ENCODE measurements at places on chromosomes 3 and 15.

DNA sequence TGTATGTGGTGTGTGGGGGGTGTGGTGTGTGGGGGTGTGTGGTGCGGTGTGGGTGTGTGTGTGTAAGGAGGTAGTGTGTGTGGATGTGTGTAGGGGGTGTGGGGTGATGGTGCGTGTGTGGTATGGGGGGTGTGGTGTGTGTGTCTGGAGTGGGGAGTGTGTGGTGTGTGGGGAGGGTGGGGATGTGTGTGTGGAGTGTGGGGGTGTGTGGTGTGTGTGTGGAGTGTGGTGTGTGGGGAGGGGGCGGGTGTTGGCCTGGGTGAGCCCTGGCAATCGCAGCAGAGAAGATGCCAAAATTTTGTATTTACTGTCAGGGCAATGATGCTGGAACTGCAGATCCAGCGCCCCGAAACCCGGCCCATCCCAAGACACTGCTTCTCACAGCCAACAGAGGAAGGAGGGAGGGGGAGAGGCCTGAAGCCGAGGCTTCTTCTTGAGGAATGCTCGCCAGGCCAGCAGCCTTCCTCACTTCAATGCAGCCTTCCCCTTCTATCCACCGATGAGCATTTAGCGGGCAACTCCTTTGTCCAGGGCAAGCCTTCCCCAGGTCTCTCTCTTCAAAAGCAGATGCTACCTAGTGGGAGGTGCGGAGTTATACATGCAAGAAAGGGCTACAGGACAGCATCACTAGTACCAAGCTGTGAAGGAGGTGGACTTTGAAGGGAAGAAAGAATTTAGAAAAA, 11.9 kb upstream of the SRP14 start:
- DNase-seq: no peak

DNA sequence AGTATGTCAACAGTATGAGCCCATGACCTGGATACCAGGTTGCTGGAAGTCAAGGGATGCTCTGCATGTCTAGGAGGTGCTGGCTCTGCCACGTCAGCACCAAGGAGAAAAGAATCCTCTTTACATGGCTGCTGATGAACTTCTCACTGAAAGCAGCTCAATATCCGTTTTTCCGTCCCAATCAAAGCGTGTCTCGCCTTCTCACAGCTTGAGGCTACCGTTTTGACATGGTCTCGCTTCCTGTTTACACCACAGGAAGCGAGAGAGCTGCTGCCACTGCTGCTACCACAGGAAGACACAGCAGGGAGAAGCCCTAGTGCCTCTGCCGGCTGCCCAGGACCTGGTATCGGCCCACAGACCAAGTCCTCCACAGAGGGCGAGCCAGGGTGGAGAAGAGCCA, 27.3 kb downstream of the STARD5 start:
- peak; percentile 80 for DNase-seq

DNA sequence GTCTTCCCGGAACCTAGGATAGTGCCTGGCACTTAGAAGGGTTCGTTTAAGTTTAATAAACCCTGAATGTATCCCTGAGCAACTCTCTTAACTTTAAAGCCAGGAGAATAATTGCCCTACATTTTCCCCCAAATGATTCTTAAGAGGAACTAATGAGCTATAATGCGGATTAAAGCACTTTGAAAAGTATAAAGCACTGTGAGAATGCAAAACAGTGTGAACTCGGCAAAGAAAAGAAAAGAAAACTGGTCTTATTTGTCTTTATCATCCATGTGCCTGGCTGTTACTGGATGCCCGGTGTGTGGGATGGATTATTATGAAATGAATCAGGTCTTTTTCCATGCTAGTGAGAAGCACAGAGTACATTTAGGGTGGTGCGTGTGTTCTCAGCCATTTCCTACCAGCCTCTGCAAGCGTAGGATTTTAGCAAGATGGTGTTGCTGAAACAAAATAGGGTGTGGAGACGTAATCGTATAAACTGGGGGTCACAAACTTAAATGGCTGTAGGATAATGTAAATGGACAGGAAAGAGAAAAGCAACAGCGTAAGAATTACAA, 983 bp downstream of the KBTBD12 start:
- no peak for DNase-seq

DNA sequence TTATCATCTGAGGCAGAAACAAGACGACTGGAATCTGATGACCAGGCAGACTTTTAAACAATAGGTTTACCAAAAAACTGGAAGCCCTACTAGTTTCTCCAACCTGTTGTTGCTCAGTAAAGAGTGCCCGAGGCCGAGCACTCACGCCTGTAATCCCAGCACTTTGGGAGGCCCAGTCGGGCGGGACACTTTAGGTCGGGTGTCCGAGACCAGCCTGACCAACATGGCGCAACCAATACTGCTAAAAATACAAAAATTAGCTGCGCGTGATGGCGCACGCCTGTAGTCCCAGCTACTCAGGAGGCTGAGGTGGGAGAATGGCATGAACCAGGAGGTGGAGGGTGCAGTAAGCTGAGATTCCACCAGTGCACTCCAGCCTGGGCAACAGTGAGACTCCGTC, 1.1 kb upstream of the WDR5B start:
- no peak for DNase-seq

GRCh38 chr15:50260969-50261496, 4.5 kb downstream of the HDC start:
- no peak for DNase-seq

- DNase-seq: no peak
These were observed 29.1 kb upstream of the LYSMD4 start for GRCh38 chr15:99762288-99762687.

GRCh38 chr15:90872486-90873184, 4.2 kb downstream of the FURIN start:
- peak; percentile 79 for DNase-seq

DNA sequence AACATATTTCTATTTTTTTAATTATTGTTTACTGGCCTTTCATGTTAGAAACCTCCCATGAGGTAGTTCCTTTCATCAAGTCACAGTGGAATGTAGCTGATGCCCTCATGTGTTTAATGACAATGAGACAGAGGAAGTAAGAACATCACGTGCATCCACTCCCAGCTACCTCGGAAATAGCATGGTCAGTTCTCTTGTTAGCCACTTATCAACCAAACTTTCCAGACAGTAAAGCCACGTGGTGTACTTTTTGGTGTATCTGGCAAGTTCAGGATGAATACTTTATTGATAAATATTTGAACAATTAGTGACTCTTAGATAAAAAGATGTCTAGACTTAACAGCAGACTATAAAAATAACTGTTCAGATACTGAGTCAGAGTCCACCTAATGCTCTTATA, 781.7 kb downstream of the MECOM start:
- DNase-seq: no peak

GRCh38 chr3:89925976-89926375, 818.6 kb downstream of the EPHA3 start:
- DNase-seq: no peak

DNA sequence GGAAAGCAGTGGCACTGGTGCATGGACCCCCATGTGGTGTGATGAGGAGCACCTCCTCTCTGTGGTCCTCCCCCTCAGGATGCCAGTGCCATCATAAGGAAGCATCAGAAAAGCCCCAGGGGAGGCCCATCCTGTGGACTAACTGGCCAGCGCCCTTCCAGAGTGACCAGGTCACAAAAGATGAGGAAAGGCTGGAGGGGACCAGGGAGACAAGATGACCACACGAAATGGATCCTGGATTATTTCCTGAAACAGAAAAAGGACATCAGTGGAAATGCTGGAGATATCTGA, 56.4 kb downstream of the TPRA1 start:
- DNase-seq: no peak

GRCh38 chr3:162295323-162295983, 798.8 kb downstream of the OTOL1 start:
- DNase-seq: no peak

DNA sequence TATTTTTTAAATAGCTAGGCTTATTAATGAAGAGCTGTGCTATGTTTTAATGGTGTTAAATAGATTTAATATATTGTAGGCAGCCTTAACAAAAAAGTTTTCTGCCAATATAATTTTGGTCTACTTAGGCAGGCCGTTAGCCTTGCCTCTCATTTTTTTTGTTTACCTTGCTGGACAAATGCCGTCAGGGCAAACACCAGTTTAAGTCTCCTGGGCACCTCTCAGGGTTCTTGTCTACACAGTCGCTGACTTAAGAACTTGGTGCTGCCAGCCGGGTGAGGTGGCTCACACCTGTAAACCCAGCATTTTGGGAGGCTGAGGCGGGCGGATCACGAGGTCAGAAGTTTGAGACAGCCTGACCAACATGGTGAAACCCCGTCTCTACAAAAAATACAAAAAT, 153.3 kb downstream of the ULK4 start:
- no peak for DNase-seq

GRCh38 chr3:190554197-190554596, 40.3 kb downstream of the IL1RAP start:
- no peak for DNase-seq

GRCh38 chr3:104908761-104909160, 457.9 kb upstream of the ALCAM start:
- no peak for DNase-seq

DNA sequence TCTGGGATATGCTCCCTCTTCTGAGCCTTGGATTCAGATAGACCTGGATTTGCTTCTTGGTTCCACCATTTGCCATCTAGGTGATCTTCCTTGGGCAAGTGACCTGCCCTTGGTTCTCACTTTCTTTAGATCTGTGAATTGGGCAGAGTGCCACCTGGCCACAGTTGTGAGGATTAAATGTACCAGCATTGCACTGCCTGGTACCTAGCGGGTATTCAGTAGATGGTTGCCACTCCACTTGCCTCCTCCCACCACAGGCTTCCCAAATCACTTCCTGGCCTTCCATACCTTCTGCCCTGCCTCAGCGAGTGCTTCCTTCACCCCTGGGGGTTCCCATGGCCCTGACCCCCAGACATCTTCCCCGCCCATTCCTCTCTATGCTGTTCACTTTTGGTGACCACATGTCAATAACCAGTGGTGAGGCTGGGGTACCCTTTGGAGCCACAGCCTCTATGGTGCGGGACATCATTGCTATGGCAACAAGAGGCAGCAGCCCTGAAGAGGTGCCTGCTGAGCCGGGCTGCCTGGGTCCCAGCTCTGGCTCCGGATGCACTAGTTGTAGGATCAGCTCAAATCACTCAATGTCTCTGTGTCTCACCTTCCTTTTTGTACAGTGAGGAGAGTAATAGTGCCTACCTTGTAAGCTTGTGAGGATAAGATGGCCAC, 40.5 kb downstream of the CMTM7 start:
- no peak for DNase-seq

DNA sequence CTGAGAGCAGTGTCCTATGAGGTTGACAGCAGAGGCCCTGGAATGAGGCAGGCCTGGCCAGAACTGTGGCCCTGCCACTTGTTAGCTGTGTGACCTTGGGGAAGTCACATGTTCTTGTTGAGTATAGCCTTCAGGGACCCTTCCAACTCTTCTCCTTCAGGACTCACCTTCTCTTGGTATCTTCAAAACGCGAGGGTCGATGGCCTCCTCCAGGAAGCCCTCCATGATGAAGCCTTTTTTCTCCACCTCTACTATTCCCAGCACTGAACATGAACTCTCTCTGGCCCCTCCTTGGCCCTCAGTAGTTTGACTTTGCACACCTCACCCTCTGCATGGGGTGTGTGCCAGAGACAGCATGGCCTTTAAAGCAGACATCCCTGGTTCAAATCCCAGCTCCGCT, 195.1 kb upstream of the LINGO1 start:
- DNase-seq: no peak

- DNase-seq: peak; percentile 34
These were observed 1.0 kb downstream of the DCBLD2 start for GRCh38 chr3:98900265-98901118.

- no peak for DNase-seq
These were observed 278.9 kb downstream of the ULK4 start for GRCh38 chr3:41682996-41683395.

- DNase-seq: no peak
These were observed 488.9 kb downstream of the GABRG3 start for GRCh38 chr15:27459836-27460235.

- DNase-seq: no peak
These were observed 231.1 kb upstream of the COL8A1 start for GRCh38 chr3:99407257-99407656.

DNA sequence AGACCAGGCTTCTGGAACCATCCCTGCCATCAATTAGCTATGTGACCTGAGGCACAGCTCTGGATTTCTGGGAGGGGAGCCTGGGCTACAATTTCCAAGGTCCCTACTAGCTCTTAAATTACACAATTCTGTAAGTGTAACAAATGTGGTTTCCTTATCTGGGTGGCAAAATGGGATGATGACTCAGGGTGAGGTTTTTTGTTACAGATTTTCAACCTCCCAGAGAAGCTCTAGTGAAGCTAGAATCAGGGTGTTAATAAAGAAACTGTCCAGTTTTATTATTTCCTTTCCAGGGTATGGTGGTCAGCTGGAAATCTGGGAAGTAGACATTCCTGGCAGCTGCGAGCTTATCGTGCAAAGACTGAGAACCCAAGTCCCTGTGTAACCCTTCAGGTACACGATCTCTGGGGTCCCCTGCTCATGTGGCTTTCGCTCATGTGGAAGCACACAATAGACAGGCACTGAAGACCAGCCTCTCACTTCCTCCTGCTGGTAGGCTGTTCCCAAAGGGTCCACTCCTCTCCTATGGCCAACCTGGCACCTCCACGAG, 7.3 kb downstream of the RAB27A start:
- DNase-seq: peak; percentile 23

DNA sequence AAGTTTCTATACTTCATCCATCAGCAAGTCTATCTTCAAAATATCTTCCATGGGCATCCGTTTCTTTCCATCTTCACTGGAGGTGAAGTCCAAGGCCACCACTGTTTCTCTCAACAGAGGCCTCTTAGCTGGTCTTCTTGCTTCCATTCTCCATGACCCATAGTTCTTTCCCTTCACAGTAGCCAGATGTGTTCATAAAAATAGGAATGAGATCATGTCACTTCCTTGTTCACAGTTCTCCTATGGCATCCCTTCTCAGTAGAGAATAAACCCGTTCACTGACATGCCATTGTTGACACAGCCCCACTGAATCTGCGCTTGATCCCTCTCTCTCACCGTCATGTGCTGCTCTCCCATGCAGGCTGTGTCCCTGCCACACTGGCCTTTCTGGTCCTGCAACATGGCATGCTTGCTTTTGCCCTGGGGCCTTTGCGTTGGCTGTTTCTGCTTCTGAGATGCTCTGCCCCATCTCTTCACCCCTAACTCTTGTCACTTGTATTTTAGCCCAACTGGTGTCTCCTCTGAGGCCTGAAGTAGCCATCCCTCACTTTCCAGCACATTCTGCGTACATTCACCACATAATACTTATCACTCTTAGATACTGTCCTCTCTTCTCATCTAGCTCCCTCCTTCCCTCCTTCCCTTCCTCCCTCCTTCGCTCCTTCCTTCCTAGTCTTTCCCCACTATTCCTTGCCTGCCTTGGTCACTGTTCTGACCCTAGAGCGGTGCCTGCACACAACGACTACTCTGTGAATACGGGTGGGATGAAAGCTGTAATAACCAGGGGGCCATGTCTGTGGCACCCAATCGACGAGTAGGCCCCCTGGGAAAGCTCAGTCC, 42.0 kb downstream of the STARD5 start:
- no peak for DNase-seq

- no peak for DNase-seq
These were observed 180.5 kb downstream of the TAFA4 start for GRCh38 chr3:68751888-68752287.

DNA sequence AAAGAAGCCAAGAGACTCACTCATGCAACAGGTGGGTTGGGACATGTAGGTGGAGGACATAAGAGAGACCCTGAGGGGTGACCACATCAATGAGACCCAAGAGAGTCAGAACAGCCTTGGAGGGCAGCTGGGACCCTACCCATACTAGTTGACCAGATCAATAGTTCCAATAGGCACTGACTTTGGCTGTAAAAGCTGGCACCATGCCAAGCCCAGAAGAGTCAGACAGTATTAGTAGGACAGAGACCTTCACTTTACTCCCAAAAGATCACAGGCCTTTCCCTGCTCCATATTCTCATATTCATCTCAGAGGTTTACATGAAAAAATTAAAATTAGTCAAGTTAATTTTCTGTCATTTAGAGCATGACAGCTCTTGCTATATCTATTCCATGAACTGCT, 20.9 kb upstream of the GABRR3 start:
- no peak for DNase-seq

Measured in stimulated activated CD4-positive, alpha-beta T cell treated with anti-CD3 and anti-CD28 coated beads, Interleukin-15, amount 100 ng/mL, for 24 hours (primary cell).